Activated CD8-positive, alpha-beta memory T cell treated with anti-CD3 and anti-CD28 coated beads for 4 hours (primary cell): ENCODE measurements at places on chromosomes 16 and 17.

- peak; percentile 36 for DNase-seq
These were observed 7.4 kb upstream of the ABR start for GRCh38 chr17:1186923-1187771.

DNA sequence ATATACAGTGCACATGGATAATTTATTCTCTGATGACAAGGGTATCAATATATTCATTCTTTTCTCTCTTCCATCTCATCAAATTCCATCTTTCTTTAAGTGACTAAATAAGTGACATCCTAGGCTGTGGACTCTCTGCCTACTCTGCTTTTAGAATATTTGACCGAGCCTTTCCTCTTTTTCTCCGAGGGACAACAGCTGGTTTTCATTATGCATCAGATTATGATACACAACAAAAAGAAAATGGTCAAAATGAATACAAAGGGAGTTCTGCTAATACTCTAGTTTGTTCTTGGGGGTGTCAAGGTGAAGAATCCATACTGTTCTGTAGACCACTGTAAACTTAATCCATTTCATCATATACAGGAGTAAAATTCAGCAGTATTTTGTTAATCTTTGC is 942.6 kb downstream of the KCNJ2 start:
- DNase-seq, result no peak

DNA sequence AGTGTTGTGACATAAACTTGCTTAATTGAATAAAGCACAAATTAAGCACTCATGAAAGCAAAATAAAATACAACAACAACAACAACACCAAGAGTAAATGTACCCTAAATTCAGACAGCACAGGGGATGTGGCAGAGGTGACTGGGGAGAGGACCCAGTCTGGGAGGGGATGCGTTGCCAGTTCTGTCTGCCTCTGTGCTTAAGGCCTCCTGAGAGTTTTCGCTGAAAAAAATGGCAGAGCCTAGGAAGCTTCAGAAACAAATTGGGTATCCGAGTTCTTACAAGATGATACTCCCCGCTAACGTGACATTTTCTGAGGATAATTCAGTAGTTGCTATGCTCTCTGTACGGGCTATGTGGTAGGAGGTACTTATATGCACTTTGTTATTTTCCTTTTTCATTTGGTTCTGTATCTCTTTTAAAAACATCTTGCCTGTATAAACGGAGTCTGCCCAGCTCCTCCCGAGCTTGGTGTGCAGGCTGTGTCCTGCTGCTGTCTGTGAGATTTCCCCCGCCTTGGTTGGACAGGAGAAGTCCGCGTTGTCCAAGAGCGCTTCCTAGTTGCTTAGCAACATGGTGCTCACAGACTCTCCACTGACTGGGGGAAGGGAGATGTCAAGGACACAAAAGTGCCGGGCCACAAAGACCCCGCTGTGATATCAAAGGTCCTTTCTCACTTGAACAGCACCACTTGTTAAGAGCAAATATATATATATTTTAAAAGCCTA is 134.2 kb upstream of the CPHXL start:
- DNase-seq, result no peak

DNA sequence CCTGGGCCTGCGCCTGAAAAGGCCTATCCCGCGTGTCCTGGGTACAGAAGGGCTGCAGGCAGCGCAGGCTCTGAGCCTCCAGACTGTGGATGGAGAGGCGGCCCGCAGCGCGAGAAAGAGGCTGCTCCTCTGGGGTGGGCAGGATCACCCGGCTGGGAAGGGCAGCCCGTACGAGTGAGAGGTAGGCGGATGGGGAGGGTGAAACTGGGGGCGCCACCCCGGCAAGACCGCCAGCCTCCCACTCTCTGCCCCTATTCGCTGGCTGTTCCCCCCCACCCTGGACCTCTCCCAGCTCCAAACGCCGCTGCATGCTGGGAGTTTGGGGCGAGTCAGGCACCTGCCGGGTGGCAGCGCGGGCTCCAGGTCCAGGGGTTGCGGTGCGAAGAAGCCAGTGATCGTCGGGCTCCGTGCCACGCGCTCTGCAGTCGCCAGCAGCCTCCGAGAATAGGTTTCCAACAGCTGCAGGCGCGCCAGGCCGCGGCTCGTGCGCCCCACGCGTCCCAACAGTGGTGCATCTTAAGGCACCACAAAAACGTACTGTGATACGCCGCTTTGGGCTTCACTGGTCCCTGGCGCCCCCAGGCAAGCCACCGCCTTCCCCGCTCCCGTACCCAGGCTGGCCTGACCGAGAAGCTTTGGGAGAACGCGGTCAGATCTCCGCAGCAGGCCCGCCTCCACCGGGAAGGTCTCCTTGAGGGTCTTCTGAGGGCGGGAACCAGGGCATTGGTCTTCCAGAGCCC is 1.1 kb downstream of the NOXO1 start:
- no peak for DNase-seq

DNA sequence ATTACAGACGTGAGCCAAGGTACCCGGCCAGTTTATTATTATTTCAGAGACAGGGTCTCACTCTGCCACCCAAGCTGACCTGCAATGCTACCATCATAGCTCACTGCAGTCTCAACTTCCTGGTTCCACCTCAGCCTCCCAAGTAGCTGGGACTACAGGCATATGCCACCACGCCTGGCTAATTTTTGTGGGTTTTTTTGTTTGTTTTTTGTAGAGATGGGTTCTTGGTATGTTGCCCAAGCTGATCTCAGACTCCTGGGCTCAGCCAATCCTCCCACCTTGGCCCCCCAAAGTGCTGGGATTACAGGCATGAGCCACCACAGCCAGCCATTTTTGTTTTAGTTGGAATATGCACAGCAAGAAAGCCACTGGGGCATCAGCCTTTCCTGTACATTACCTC is 115.7 kb downstream of the MRM1 start:
- no peak for DNase-seq

DNA sequence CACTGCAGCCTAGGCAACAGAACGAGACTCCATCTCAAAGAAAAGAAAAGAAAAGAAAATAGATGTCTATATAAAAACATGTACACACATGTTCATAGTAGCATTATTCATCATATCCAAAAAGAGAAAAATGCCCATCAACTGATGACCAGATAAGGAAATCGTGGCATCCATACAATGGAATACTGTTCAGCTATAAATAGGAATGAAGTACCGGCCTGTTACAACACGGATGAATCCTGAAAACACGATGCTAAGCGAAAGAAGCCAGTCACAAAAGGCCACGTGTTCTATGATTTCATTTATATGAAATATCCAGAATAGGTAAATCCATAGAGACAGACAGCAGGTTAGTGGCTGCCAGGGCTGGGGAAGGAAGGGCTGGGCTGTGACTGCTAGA is 65.8 kb downstream of the TBC1D16 start:
- no peak for DNase-seq
